ENCODE measurements at places on chromosomes 2 and 18.

- no peak for DNase-seq
Measured at GRCh38 chr18:47790036-47790435, 140.4 kb downstream of the SMAD2 start.

GRCh38 chr2:107036293-107036692, 150.3 kb upstream of the ST6GAL2 start:
- DNase-seq: no peak

DNA sequence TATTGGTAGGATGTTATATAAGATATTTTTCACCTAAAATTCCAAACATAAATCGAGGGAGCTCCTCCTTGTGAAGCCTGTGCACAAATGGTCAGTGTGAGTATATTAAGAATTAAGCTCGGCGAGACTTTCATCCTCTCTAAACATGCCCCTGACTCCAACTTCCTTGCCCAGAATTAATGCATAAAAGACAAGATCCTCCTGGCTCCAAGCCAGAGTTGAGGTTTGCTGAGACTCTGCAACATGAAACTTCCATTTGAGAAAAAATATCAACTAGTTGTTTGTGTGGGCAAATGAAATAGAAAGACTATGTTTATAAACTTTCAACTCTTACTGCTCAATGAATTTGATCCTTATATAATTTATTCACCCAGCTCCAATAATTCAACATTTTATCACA, 68.1 kb downstream of the CCDC178 start:
- no peak for DNase-seq

DNA sequence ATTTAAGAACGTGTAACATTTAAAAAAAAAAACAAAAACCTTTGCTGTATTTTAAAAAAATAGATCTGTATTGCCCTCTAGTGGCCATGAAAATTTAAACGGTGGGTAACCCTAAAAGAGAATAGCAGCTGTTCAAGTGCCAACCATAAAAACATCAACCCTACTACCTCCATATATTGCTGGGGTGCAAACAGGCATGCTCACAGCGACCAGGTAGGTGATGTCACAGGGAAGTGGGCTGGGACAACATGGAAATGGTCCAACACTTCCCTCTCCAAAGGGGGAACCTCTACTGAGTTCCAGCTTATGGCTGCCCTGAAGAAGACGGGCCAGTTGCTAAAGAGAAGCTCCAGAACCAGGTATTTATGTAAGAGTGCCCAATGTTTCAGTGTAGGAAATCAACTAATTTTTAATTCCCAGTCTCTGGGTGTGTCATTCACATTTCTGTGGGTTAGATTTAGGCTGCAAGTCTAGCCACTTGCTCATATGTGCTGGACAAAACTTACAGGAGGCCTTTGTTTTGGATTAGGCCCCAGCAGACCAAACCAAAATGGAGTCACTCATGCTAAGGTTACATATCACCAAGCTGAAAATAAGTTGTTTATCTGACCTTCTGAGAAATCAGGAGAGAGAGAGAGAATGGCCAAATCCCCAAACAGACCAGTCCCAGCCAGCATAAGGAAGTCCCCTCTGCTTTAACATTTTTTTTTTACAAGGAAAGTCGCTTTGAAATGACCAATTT, 54.5 kb downstream of the SKA1 start:
- no peak for DNase-seq

GRCh38 chr2:48419884-48420511, 110.0 kb upstream of the STON1 start:
- no peak for DNase-seq

GRCh38 chr2:27754831-27755230, 16.7 kb upstream of the MRPL33 start:
- no peak for DNase-seq

DNA sequence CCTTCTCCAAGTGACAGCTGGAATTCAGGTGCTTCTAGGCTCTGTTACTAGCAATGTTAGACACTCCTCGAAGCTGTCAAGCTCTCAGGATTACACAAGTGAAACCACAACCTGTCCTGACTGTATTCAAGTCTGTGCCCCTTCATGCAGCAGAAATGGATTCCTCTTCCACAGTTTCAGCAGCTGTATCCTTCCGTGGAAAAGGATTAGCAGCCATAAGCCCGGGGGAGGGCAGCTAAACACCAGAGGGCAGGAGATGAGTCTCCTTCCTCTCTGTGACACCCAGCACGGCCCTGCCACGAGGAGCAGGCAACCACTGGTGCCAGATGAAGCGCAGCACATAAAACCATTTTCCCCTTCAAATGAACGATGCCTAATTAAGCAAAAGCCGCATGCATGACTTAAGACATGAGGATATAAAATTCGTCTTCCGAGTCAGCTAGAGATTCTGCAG, 1.2 kb downstream of the ST3GAL5 start:
- no peak for DNase-seq

GRCh38 chr2:112084689-112085374, 29.8 kb downstream of the TMEM87B start:
- DNase-seq: no peak

- no peak for DNase-seq
Measured at GRCh38 chr18:3615374-3615985, 165.5 kb downstream of the TGIF1 start.

- DNase-seq: no peak
Measured at GRCh38 chr2:172342078-172342477, 85.3 kb upstream of the ITGA6 start.

DNA sequence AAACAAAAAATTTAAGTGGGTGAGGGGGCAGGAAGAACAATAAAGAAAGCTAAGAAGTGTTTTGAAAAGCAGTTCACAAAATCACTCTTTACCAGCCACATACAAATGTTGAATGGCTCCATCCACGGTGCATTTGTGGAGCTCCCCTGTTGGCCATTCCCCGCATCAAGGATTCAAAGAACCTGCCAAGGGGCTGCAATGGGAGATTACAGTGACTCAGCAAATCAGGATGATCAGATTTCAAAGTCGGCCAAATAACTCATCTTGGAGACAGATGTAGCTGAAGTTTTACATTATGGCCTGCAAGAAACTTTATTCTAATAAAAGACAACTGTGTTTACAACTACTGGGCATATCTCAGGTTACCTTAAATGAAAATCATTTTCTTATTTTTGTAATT, 26.9 kb downstream of the COL4A3 start:
- no peak for DNase-seq

DNA sequence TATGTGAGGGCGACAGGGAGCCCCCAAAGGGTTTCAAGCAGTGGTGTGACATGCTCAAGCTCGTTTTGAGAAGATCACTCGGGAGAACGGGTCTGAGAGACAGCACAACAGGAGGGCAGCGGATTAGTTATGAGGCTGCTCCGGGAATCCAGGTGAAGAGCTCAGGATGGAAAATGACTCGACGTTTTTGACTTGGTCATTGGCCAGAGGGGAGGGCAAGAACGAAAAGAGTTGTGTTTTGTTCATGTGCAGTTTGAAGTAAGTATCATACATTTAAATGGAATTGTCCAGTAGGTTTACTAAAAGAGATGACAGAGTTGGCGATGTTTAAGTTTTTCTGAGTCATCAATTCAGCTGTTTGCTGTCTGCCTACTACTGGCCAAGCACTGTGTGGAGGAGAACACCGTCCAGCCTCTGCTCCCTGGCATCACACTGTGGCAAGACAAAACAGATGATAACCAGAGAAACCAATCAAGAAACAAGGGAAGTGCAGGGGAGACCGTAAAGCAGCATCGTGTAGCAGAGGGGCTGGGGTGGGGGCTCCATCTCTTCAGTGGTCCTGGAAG, 25.3 kb upstream of the ANXA4 start:
- no peak for DNase-seq

DNA sequence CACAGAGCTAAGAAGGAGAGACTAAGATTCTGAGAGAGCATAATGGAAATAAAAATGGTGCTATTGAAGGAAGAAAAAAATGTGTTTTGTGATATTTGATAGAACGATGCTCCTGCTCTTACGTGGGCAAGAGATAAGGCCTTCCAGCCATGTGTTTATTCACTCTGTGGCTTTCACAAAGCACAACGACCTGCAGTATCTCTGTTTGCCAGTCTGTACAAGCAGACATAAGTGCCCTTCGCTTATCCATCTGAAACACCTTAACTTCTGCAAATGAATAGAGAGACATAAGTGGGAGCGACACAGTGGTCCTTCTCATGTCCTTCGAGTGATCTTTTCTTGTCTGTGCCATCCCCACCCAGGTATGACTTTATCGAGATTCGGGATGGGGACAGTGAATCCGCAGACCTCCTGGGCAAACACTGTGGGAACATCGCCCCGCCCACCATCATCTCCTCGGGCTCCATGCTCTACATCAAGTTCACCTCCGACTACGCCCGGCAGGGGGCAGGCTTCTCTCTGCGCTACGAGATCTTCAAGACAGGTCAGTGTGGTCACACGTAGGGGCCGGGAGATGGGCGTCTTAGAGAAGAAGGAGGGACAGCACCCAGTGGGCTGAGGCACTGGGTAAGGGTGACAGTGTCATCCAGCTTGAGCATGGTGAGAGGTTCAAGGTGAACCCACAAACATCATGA, 33.7 kb downstream of the NRP2 start:
- DNase-seq: no peak

GRCh38 chr18:79919089-79919488, 32.4 kb downstream of the SLC66A2 start:
- DNase-seq: no peak

- DNase-seq: no peak
Measured at GRCh38 chr2:127953128-127953718, 67.5 kb upstream of the AMMECR1L start.

- DNase-seq: no peak
Measured at GRCh38 chr2:48755473-48755872, at the start of gene LHCGR. TSS of gene LHCGR (minus strand) at chr2:48755724. CDS start at chr2:48755671, 53 bp downstream.

DNA sequence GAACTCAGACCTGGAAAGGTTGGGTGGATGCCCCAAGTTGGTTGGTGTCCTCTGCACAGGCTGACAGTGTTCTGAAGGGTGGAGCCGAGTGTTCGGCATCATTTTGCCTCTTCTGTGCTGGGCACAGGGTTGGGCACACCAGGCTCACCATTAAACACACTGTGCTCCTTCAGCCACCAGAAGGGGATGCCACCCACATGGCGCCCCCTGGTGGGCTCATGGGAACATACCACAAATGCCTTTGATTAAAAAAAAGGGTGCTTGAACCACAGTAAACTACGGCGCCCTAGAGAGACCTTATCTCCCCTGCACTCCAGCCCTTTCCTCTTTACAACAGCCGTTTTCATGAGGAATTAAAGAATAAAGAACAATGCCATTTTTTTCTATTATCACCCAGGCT, 89.4 kb downstream of the CELF4 start:
- no peak for DNase-seq

- DNase-seq: no peak
Measured at GRCh38 chr2:150307258-150307657, 180.2 kb downstream of the RND3 start.

- DNase-seq: peak; percentile 94
Measured at GRCh38 chr2:219406861-219407230, 11.3 kb upstream of the DES start.

DNA sequence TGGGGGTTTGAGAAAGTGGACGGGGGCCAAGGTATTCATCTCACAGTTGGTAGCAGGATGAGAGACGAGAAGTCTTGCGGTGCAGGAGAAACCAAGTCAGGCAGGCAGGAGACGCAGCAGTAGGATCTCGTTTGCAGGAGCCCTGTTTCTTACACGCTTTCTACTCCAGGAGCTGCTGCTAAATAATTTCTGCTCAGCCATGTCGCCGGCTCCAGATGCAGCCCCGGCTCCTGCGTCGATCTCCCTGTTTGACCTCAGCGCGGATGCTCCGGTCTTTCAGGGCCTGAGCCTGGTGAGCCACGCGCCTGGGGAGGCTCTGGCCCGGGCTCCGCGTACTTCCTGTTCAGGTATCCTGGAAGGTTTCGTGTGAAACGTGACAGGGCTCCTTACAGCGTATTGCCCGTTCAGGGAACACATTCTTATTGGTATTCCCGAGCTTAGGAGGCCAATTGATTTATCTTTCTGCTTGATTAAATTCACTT, 494 bp downstream of the ANKZF1 start:
- DNase-seq: no peak

DNA sequence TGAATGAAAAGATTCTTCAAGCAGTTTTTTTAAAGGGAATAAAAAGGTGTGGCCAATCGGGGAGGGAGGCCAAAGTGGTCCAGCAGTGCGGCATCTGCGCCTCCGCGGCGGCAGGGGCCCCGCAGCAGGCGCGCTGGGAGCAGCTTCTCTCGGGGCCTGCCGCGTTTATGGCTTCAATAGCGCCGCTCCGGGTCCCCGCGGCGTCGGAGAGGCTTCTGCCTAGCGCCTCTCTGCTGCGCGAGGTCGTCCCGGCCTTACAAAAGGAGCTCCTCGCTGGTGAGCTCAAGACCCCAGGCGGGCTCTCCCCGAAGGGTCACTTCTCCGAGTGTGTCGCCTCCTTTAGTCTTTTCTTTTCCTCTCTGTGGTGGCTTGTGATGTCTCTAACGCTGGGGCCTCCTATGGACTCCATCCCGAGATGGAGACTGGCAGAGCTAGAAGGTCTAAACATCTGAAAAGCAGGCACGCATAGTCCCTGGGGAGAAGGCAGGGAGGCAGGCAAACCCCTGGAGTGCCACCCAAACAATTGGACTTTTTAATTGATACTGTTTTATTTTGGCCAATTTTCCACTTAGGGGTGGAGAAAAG, 67.1 kb downstream of the SUMO1 start:
- no peak for DNase-seq

GRCh38 chr18:6885006-6885481, 155.5 kb downstream of the ARHGAP28 start:
- no peak for DNase-seq

- no peak for DNase-seq
Measured at GRCh38 chr18:58370612-58371011, 258.3 kb downstream of the ALPK2 start.

DNA sequence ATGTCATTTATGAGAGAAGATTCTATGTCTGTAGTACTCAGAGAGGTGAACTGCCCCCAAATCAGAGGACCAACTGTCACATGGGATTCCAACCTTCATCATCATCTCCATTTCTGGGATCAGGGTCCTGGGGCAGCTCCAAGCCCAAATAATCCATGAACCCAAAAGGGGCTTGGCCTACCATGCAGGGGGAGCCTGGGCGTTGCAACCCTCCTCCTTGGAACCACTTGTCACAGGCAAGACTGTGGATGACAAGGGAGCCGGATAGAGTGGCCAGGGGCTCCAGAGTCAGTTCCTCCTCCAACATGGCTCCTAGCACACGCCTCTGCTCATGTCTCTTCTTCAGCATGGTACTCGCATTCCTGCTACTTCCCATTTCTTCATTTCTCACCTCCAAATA, 7.9 kb downstream of the CTLA4 start:
- DNase-seq: no peak

DNA sequence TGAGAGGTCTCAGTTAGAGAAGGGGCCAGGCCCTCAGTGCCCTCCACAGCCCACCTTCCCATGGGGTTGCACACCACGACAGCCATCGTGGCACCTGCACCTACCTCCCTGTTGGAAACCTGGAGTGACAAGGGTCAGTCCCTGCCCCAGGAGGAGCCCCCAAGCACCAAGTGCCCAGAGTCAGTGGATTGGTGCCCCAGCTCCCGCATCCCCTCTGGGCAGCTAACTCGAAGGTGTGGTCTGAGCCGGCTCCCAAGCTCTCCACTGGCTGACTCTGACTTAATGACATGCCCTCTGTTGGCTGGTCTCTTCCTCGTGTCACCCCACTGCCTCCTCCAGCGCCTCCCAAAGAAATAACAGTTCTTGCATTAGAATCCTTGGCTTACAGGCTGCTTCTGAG, 116.4 kb downstream of the NDUFA10 start:
- no peak for DNase-seq
